Right renal cortex interstitium (tissue), 3 donors: ENCODE measurements at places on chromosomes 2 and 18. TPM values are rescaled to one million over a fixed set of nuclear protein-coding genes. Genes with fewer than 3 reads are reported as not detected.

FBXO15 gene
- 6.7 TPM for polyA plus RNA-seq

LHCGR gene
- 0.24 TPM for polyA plus RNA-seq

SCN3A gene
- 0.18 TPM for polyA plus RNA-seq

RNF125 gene
- 1.6 TPM for polyA plus RNA-seq

TEKT4 gene
- 0.11 TPM for polyA plus RNA-seq

PLGLB1 gene
- polyA plus RNA-seq = 7.8 TPM

ANKRD23 gene
- polyA plus RNA-seq = 2.8 TPM

CYB5A gene
- 338 TPM for polyA plus RNA-seq

MATN3 gene
- 3.1 TPM for polyA plus RNA-seq

ANTXR1 gene
- 79.0 TPM for polyA plus RNA-seq

RESP18 gene
- not detected for polyA plus RNA-seq

MERTK gene
- 21.2 TPM for polyA plus RNA-seq

DSC3 gene
- 2.3 TPM for polyA plus RNA-seq

CLEC4F gene
- not detected for polyA plus RNA-seq

TCF7L1 gene
- polyA plus RNA-seq = 42.9 TPM

CD8B gene
- polyA plus RNA-seq = 0.60 TPM

DUSP19 gene
- 5.8 TPM for polyA plus RNA-seq

ACOXL gene
- 0.35 TPM for polyA plus RNA-seq

SMIM21 gene
- 0.13 TPM for polyA plus RNA-seq
